ENCODE measurements at places on chromosomes 13 and 19.
A peak's percentile ranks its signal among the peaks of the same experiment; 100 is the strongest.

DNA sequence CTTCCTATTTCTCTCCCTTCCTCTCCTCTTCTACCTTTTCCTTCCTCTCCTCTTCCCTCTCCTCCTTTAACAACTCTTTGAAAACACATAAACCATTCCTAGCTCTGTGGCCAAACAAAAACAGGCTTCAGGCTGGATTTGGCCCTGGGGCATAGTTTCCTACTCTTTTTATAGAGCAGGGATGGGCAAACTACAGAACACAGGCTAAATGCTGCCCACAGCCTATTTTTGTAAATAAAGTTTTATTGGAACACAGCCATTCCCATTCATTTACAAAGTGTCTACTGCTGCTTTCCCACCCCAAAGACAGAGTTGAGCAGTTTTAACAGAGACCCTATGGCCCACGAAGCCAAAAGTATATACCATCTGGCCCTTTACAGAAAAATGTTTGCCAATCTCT lies 35.4 kb downstream of the LHFPL6 start:
- DNase-seq: no peak

DNA sequence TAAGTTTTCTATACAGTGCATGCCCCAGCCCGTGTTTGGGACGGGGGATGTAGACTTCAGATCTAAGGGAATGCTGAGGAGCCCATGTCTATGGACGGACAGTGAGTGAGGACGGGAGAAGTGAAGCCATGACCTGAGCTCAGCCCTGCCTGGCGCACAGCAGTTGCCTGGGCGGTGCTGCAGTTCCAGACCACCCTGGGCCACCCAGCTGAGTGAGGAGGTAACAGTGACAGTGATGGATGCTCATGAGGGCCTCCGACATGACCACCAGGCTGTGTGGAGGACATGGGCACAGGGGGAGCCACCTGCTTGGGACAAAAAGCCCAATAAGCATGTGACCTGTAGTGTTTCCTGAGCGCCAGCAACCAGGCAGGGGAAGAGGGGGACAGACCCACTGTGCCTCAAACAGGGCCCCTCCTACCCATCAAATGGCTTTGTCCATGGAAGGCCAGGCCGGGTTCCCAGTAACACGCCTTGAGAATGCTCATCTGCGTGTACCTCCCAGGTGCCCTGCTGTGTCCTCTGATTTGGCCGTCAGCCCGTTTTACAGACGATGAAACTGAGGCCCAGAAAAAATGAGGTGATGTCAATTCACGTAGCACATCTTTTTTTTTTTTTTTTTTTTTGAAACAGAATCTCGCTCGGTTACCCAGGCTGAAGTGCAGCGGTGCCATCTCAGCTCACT lies 22.6 kb downstream of the NOSIP start:
- DNase-seq: peak; percentile 38

DNA sequence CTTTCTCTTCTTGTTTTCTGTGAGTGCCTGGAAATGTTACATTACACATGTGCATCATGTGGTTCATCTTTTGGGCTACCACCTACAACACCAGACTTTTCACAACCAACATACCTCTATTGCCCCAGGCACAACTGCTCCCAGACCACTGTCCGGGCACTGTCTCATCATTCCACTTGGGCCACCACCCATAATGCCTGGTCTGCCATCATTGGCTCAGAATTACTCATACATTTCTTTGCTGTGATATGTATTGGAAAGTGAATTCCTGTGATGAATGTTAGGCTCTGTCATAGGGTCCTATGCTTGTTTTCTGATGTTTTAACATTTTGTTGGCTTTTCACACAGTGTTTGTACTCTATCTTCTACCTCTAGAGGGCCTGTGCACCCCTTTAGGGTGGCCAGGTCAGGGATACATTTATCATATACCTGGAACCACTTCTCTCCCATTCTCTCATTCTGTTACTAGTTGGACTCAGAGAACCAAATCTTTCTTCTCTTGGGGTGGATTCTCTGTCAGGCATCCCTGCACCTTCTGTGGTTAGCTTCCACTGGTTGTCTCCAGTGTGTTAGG lies 172.8 kb downstream of the NHLRC3 start:
- DNase-seq: no peak

DNA sequence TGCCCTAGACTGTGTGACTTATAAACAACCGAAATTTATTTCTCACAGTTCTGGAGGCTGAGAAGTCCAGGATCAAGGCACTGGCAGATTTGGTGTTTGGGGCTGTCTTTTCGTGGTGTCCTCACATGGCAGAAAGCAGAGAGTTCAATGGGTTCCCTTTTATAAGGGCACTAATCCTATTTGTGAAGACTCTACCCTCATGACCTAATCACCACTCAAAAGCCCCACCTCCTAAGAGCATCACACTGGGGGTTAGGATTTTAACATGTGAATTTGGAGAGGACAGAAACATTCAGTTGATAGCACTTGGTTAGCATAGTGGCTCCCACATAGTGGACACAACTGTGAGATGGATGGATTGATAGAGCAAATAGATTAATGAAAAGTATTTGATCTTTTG lies 21.5 kb upstream of the GPR18 start:
- no peak for DNase-seq

GRCh38 chr13:97194479-97194878 lies 27.7 kb upstream of the MBNL2 start:
- DNase-seq: no peak

DNA sequence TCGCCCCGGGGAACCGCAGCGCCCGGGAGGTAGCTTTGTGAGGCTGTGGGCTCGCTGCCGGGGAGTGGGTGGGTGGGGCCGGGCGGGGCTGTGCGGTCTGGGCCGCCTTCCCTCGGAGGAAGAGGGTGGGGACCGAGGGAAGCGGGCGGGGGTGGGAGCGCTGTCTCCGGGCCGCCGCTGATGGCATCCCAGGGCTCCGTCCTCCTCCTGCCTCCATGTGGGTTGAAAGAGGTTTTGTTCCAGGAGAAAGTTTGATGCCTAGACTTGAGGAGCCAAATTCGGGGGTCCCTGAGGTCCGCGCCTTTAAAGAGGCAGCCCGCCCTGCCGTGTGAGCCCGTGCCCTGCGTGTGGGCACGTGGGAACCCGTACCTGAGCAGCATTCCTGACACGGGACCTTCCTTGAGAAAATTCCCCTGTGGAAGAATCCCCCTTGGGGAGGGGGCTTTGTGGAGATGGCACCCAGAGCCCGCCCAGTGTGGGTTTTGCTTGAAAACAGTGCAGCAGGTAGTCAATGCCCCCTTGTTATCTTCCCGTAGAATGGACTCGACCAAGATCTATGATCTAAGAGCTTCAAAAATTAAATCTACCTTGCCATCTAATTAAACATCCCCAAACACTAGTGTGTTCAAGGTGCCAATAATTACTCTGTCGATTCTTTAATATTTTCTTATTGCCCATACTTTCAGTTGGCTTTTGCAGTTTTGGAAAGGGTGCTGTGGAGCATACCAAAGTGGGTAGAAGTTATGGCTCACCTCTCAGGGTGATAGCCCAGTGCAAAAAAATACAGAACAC lies 107.8 kb downstream of the RXFP2 start:
- DNase-seq: no peak

DNA sequence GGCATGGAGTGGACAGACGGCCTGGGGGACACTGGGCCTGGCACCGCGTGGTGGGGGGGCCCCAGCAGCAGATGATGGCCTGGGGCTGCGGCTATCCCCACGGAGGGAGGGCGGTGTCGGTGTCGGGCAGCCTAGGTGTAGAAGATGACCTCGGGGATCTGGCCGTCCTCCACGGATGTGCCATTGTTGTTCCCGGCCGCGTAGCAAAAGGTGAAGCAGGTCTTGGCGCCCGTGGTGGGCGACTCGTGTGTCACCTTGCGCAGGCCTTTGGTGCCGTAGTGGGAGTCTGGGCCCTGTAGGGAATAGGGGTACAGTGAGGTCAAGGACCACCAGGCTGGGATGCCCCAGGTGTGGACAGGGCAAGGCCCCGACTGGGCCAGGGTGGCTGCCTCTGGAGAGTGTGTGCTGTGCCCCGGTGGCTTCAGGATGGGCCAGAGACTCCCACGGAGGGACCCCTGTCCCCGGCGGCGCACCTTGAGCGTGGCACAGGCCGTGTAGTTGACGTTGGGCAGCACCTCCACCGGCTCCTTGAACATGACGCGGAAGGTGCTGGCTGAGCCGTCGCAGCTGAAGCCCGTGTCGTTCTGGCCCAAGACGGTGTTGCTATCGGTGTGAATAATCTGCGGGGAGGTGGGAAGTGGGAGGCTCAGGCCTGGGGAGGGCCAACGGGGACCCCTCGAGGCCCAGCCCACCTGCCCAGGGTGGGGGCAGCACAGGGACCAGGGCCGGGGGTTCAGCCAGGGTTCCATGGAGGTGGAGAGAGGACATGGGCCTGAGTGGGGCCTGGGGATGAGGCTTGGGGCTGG lies 29.0 kb downstream of the BTBD2 start:
- no peak for DNase-seq

DNA sequence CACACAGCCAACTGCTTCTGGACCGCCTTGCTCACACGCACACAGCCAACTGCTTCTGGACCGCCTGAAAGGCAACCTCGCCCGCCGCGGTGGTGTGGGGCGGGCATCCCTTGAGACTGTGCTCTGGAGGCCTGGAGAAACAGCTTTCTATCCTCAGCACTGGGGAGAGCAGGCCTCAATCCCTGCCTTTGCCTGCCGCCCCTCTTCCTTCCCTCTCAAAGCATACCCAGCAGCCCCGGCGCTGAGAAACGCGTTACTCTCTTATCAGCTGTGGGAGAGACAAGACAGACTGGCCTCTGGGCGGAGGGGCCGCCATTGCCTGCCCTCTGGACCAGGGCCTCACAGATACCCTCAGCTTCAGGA lies 2.9 kb downstream of the LIPE start:
- DNase-seq: no peak

DNA sequence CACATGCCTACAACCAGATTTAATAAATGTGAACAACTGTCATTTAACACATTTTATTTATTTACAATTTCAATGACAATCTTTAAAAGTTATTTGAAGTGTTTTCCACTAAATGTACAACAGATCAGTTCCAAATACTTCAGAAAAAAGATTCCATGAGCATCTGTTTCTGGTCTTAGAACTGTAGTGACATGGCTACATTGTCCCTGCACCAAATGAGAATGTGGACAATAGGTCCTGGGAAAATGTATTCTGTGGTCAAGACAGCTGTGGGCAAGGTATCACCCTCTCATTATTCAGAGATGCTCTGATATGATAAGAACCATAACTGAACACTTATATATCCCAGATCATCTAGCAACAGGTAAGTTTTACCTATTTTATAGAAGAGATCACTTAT lies 43.7 kb downstream of the ELF1 start:
- DNase-seq: no peak

- DNase-seq: peak; percentile 75
Measured at GRCh38 chr19:17873786-17874757, 2.3 kb downstream of the SLC5A5 start.

DNA sequence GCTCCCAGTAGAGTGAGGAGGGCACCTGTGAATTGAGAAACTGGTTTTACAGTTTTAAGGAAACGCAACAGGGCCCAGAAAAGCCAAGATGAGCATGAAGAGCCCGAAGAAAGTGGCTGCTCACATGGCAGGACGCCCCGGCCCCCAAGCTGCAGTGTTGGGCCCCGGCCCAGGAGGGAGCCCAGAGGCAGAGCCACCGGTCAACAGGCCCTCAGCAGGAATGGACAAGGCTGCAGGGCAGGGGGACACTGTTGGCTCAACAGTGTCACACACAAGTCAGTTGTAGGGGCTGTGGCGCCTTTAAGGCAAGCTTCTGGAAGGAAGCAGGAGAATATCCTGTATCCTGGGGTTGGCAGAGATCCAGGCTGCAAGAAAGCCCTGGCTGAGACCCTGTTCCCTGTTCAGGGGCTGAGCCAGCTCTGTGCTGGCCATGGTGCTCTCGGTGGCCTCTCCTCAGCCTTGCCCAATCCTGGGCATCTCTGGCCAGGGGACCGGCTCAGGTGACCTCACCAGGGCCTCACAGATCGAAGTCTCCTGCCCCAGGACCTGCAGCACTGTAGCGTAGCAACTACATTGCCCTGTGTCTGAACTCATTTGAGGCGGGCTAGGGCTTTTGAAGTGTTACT lies 28.0 kb downstream of the UPF1 start:
- DNase-seq: no peak

DNA sequence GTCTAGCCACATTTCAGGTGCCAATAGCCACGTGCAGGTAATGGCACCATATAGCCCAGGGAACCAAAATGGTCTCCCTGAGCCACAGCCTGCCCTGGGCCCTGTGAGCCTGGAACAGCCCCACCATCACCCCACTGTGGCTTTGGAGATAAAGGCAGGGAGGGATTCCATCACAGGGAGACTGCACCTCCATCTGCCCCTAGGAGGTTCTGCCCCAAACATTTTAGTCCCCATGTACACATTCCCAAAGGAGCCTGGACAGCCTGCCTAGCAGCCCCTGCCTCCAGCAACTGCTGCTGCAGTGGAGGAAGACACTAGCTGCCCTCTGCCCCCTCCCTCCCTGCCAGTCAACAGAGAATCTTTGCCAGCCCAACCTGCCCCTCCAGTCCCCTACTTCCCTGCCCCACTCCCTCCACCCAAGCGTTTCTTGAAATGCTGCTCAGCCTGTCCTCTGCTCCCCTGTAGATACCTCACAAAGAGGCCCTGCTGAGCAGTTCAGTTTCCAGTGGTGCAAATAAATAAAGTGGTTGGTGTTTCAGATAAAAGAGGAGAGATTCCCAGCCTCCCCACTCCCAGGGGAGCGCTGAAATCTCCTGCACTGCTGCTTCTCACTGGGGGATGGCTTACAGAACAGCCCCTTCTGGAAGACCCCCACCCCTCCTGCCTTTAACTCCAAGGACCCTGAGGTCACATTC lies 921.8 kb downstream of the UQCRFS1 start:
- no peak for DNase-seq

GRCh38 chr19:5492635-5493409 lies 37.6 kb downstream of the ZNRF4 start:
- DNase-seq: no peak

DNA sequence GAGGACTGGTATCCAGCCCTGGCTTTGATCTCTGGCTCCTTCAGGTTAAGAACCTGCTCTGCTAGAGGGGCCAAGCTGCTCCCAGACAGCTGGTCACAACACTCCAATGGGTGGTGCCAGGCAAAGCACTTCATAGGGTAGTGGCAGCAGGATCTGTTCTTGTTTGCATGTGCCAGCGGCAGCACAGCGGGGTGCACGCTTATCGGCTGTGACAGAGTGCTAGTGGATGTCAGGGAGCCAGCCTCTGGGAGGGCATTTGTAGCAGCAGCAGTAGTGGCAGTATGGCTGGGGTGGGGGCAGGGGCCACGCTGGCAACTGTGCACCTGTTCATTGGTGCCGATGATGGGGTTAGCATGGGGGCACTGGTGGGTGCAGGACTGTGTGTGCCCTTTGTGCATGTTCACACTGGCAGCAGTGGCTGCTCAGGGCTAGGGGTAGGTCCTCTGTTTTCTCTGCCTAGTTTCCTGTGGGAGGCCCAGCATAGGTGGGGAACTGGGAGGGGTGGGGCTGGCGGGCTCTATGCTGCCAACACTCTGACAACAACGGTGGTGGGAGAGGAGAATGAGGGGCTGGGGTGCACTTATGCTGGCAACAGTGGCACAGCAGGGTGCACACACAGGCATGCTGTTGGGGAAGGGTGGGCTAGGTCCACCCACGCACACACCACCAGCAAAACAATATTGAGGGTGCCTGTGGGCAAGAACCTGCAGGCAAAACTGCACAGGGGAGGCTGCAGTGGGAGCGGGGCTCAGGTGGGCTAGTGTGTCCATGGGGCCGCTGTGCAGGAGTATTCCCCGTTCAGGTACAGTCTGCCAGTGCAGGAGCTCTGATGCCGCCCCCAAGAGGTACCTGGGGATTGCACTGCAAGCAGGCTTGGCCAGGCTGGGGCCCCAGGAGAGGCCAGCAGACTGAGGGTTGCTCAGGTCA lies 19.3 kb downstream of the AP1M1 start:
- DNase-seq: peak; percentile 37

Measured in CD8-positive, alpha-beta T cell (primary cell).